GM03348 (cell line): ENCODE measurements at places on chromosomes 7 and 10.
A peak's percentile ranks its signal among the peaks of the same experiment; 100 is the strongest.

DNA sequence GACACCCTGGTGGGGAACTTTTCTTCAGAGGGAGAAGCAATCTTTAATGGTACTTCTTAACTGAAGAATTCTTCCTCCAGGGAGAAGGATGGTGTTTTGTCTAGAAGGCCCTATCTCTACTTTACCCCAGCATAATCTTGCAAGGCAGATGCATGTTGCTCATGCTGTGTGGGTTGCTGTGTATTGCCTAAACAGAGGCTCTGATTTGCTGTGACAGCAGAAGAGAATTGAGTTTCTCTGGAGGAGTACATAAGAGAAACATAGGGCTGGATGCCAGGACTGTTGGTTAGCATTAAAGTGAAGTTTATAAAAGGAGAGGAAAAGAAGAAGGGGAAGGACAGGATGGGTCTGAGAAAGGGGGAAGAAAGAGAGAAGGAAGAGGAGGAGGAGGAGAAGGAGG is 248.1 kb upstream of the HPS1 start:
- DNase-seq = no peak

GRCh38 chr10:31982111-31982510 is 53.5 kb upstream of the ARHGAP12 start:
- DNase-seq = no peak

DNA sequence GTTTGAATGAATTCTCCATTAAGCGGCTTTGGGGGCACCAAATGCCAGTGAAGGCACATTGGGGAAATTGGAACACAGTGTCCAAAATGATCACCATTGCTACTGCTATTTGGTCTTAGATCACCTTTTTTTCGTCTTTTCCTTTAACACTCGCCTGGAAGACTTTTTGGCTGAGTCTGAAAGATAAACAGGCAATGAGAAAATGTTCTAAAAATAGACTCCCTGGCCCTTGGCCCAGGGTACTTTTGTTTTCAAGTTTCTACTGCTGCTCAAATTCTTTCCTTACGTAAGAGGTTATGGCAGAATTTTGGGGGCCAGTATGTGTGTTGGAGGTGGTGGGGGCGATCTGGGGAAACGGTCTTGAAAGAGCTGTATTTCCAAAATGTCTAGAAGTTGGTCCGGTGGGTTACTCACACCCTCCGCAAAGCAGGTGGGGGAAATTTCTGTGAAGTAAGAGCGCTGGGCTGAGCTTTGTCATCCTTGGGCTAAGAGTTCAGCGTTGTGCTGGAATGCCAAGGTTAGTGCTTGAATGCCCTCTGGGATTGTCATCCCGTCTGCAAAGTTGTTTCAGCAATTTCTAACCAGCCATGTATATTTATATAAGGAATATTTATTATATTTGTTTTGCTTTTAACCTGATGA is 1.3 kb upstream of the ITPRIP start:
- peak; percentile 53 for DNase-seq

DNA sequence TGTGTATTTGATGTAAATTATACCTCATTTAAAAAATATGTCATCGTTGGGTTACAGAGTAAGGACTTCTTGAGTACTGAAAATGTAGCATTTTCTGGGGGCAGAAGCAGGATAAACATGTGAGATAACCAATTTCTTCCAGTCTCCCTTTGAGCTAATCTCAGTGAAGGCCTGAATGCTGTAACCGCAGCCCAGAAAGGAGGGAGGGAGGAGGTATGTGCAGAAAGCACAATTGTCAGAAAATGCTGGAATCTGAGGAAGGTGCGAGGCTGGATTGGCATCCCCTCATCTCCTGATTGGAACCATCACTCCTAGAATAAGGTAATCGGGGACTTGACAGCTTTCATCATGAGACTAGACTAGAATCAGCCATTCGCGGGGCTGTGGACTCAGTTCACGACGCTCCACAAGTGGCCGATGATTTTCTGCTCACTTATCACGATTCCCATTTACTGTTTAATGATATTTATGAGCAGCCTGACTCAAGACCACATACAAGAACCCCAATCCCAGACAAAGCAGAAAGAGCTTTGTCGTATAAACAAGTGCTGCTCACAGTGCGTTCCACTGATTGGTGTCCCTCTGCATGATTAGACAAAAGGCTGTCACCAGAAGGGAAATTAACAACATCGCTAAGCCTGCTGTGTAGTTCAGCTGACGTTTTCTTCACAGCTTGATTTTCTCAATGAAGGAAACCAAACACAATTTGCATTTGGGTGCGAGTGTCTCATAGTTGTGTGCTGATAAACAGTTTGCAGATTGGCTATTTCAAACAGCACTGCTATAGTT is 93.2 kb downstream of the SVIL start:
- no peak for DNase-seq

GRCh38 chr7:142927949-142928348 is 5.6 kb downstream of the TRPV5 start:
- DNase-seq = no peak

DNA sequence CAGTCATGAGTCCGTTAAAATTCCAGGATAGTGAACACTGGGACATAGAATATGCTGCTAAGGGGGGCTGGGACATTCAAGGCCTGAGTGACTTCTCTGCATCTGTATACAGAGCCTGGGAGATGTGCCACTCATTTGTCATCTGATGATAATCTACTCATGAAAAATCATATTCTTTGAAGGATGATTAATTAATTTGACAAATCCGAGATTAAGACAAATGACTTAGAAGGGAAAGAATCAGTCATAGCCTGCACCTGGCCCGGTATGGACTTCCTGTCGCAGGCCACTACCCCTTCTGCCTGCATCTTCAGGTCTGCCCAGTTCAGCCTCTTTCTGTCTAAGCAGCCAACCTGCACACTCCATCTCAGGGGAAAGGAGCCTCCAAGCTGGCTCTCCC is 18.8 kb upstream of the FAM170B start:
- DNase-seq = no peak

- no peak for DNase-seq
Observed at GRCh38 chr10:126892226-126893175, 12.7 kb upstream of the DOCK1 start.

- DNase-seq = no peak
Observed at GRCh38 chr10:13376297-13376696, 28.2 kb upstream of the SEPHS1 start.

DNA sequence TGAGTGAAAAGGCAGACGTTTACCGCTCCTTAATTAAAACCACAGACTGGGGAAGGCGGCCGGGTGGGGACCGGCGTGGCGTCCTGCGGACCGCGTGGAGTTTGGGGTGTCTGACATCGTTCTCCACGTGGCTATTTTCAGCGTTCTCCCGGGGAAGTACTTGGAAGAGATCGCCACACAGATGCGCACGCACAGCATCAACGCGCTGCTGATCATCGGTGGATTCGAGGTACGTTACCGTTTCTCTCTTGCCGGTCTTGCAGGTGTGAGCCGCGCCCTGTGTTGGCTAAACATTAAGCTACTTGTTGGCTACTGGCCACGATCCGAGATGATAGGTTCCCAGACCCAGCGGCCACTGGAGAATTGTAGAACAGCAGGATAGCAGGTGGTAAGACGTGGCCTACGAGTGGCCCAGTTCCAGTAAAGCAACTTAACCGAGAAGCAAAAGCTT is 51.3 kb downstream of the PFKP start:
- no peak for DNase-seq

DNA sequence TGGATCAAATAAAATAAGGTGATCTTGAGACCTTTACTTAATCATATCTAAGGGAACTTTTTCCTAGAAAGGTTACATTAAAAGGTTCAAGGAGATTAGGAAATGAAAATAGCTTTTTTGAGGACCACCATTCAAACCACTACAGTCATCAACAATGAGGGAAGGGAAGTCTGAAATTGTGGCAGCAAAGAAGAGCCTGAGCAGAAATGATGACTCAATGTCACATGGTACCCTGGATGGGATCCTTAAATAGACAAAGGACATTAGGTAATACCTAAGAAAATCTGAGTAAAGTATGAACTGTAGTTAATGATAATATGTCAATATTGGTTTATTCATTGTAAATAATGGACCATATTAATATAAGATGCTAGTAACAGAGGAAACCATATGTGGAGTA is 236.0 kb downstream of the SEMA3D start:
- no peak for DNase-seq

GRCh38 chr10:29011516-29011915 is 277.4 kb upstream of the LYZL1 start:
- no peak for DNase-seq

DNA sequence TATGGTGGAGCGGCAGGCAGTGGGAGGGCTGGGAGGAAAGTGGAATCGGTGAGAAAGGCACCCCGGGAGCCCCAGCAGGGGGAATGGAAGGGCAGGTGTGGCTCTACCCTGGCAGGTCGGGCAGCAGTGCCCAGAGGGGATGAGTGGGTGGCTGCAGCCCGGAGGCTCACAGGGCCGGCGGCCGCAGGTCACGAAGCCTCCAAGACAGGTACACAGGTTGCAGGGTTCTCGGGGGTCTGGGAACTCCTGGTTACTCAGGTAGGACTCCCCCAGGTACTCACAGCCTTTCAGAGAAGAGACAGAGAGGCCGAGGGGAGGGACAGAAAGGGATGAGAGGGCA is 21.8 kb downstream of the KCP start:
- no peak for DNase-seq
